Breast epithelium (tissue), 4 donors: ENCODE measurements at places on chromosomes 2 and 18.

GRCh38 chr2:241885946-241886643, 16.6 kb downstream of the RTP5 start:
- no peak for DNase-seq

DNA sequence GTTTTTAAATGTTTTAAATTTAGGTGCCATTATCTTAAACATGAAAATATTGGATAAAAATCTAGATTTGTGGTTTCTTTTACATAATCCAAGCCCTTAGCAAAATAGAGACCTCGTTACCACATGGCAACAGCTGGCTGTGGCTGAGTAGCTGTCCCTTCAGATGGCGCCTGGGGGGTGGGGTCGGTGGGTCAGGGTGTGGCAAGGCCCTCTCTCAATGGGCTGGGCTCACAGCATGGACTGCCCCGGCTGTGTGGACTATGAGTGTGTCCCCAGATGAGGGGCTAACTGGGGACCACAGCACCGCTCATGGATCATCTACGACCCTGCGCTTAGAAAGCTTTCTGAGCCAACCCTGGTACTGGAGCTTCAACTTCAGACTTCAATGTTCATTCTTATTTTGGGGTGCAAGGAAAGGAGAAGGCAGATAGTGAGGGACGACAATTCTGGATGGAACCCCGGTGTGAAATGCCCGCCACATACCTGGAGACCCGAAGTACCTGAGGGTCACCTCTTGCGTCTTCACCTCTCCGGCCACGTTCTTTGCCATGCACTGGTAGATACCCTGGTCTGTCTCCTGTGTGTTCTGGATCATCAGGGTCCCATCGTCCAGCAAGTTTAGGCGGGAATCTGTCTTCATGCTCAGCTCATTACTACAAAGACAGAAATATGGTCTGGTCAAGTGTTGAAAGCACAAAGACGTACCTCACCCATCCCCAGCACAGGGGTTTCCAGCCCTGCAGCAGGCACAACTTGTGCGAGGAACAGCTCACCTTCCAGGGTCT, 71.0 kb downstream of the PXDN start:
- DNase-seq = no peak

DNA sequence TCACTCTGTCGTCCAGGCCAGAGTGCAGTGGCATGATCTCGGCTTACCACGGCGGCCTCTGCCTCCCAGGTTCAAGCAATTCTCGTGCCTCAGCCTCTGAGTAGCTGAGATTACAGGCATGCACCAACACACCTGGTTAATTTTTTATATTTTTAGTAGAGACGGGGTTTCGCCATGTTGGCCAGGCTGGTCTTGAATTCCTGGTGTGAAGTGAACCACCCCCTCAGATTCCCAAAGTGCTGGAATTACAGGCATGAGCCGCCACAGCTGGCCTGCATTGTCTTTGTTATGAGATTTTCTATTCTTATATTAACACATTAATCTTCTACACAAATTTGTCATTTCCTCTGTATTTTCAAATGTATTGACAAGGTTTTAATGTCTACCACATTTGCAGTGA, 75.2 kb downstream of the SEPTIN10 start:
- no peak for DNase-seq

DNA sequence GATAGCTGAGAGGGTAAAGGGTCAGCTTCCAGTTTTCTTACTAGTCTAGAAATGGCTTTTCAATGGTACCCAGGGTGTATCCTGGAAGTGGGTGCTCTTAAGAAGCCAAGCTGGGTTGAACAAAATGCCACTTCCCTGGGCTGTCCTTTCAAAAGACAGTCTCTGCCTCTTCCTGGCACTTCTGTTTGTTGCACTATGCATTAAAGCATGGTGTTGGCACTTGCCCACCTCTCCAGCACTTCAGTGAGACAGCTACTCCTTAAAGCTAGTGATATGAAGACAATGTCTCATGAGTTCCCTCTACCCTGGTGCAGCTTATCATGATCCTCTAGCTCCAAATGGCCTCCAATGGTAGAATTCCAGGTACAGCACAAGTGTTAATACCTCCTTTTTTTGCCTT, 74.3 kb upstream of the IGFBP5 start:
- DNase-seq = no peak

DNA sequence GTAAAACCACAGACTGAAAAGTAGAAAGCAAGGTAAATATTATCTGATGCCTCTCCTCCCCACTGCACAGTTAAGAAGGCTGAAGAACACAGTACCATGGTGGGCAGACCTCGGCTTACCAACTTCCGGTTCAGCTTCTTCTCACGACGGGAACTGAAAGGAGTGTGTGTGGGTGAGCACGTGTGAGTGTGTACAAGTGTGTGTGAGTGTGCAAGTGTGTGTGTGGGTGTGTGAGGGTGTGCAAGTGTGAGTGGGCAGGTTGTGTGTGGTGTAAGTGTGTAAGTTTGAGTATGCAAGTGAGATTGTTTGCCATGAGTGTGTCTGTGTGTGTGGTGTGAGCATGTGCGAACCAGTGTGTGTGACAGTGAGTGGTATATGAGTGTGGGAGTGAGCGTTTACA, 103.5 kb downstream of the ADD2 start:
- no peak for DNase-seq

DNA sequence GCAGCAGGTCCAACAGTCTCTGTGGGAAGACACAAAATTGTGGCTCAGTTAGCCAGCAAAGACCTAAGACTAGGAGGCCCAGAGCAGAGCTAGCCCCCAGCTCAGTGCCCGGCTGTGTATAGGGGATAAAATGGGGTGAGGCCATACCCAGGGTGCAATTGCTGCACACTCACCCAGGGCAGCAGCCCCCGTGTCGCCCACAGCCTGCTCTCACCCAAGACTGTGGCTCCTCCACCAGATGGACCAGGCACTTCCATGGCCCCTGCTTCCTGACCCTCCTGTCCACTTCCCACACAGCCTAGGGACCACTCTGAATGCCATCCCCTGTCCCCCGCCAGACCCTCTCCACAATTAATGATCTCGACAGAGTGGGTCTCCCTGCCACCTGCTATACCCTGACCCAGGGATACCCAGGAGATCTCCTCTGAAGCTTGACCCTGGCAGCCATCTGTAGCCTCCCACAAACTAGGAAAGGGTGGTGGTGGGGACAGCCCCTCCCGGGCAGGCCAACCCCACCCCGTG, 85.7 kb downstream of the HS1BP3 start:
- DNase-seq = no peak

DNA sequence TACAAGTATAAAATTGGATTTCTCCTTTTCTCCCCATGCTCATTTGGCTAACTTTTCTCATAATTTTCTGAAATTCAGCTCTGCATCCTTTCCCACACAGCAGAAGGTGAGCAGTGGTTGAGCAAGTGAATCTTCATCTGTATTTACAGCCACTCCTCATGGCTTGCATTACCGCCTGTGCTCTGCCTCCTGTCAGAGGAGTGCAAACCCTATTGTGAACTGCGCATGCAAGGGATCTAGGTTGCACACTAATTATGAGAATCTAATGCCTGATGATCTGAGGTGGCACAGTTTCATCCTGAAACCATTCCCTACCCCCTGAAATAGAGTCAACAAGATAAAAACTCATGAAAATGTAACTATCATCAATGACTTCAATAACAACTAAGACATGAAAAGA, 20.0 kb downstream of the ME2 start:
- no peak for DNase-seq
